ENCODE measurements at places on chromosomes 3 and 15.

DNA sequence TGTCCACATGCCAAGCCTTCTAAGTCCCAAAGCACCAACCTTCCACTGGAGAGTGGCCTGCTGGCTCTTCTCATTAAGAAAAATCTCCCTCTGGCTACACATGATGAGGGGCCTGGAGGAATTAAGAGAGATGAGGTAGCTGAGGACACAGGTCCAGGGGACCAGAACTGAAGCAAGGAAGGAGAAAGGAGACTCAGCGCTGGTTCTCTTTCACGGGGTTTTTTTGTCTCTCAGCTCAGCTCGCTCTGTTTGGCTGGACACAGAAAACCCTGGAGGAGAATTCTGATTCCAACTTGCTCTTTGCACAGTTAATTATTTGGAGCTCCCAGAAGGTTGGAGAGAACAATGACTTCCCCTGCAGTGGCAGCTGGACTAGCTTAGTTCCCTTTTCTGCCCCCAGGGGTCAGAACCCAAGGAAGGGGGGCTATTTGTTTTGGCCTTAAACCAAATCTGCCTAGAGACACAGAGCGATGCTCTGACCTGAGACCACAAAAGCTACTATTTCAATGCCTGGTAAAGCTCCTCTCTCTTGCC lies 507.6 kb downstream of the FHIT start:
- H3K4me1 ChIP-seq: no peaks in the 10 kb centered on the region
- no peak overlapping the region for H3K4me3 ChIP-seq
- no peak for DNase-seq

DNA sequence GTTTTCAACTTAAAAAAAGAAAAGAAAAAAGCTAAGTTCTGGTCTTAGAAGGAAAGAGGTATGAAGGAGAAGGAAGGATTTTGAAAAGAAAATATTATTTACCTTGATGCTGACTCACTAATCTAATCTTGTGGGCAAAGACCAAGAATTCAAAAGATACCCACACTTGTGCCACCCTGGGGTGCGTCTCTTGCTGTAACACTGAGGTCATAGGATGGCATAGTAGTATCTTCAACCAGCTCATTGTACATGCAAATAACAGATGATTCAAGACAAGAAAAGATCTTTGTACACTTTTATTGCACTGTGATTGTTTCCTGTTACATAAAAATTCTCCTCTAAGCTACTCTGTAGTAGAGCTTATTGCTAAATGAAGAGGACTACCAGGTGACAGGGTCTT lies 17.3 kb downstream of the PLS1 start:
- H3K27me3 ChIP-seq: no peaks in the 10 kb centered on the region
- H3K36me3 ChIP-seq: no peaks in the 10 kb centered on the region
- no peak overlapping the region for H3K27ac ChIP-seq
- DNase-seq: no peak
- H3K4me1 ChIP-seq: no peaks in the 10 kb centered on the region
- no peak overlapping the region for H3K4me3 ChIP-seq

DNA sequence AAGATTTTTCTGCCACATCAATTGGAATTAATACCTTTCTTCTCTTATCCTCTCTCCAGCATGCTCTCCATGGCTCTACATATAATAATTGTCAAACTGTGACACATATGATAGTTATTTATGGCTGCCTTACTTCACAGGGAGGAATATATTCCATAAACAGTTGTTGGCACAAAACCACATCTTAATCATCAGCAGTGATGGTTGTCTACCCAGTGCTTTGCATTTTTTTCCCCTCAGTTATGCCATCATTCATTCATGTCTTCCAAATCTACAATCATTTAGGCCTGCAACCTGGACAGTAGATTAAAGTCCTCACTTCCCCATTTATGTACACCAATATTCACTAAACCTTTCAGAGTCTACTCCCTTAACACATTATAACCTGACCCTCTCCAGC lies 107.7 kb downstream of the THRB start:
- H3K36me3 ChIP-seq: no peaks in the 10 kb centered on the region
- H3K4me3 ChIP-seq: no peak overlapping the region
- H3K4me1 ChIP-seq: no peaks in the 10 kb centered on the region
- DNase-seq: no peak
- no peaks in the 10 kb centered on the region for H3K27me3 ChIP-seq
- no peak overlapping the region for H3K27ac ChIP-seq

DNA sequence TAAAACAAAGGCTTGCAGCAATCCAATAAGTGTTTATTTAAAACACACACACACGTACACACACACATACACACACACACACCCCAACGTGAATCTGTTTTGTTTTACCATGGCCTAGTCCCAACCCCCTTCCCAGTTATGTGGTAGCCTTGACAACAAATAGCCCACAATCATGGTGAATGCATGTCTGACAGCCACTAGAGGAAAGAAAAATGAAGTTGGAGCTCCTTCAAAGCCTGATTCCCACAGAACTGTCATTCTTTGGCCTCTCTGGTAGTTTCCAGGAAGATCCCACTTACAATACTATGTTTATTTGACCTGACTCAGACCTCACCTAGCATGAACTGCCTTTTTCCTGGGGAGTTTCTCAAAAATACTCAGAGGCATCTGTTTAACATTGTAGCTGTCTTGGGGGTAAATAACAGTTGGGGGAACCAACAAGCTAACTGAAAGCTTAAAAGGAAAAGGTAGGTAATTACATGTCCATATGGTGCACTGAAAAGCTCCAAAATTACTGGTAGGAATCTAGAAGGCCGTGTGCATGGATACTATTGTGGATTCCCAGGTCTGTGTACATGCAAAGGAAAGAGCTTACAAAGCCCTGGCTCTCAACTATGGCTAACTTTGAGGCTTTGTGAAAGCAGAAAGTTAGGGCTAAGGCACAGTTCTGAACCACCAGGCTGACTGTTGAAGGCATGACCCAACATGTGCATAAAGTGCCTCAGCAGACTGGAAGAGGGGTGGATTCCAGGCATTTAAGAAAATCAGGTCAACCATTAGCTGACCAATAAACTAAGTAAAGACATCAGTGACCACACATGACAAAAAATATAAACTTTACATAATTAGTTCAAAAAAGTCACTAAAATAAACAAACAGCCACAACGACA lies 65.3 kb downstream of the FAIM start:
- peaks cover 9% of the 10 kb centered on the region for H3K36me3 ChIP-seq
- no peaks in the 10 kb centered on the region for H3K4me1 ChIP-seq
- H3K27ac ChIP-seq: no peak overlapping the region
- H3K4me3 ChIP-seq: no peak overlapping the region
- no peaks in the 10 kb centered on the region for H3K27me3 ChIP-seq
- no peak for DNase-seq

- H3K27ac ChIP-seq: no peak overlapping the region
- no peak for DNase-seq
- no peaks in the 10 kb centered on the region for H3K4me1 ChIP-seq
- H3K27me3 ChIP-seq: peaks cover 4% of the 10 kb centered on the region
- no peak overlapping the region for H3K4me3 ChIP-seq
- no peaks in the 10 kb centered on the region for H3K36me3 ChIP-seq
Observed at GRCh38 chr3:120820748-120821147, 78.2 kb downstream of the GTF2E1 start.

GRCh38 chr3:171346019-171346418 lies 114.2 kb downstream of the TNIK start:
- no peak overlapping the region for H3K4me3 ChIP-seq
- no peak overlapping the region for H3K27ac ChIP-seq
- no peaks in the 10 kb centered on the region for H3K4me1 ChIP-seq
- H3K36me3 ChIP-seq: no peaks in the 10 kb centered on the region
- H3K27me3 ChIP-seq: no peaks in the 10 kb centered on the region

DNA sequence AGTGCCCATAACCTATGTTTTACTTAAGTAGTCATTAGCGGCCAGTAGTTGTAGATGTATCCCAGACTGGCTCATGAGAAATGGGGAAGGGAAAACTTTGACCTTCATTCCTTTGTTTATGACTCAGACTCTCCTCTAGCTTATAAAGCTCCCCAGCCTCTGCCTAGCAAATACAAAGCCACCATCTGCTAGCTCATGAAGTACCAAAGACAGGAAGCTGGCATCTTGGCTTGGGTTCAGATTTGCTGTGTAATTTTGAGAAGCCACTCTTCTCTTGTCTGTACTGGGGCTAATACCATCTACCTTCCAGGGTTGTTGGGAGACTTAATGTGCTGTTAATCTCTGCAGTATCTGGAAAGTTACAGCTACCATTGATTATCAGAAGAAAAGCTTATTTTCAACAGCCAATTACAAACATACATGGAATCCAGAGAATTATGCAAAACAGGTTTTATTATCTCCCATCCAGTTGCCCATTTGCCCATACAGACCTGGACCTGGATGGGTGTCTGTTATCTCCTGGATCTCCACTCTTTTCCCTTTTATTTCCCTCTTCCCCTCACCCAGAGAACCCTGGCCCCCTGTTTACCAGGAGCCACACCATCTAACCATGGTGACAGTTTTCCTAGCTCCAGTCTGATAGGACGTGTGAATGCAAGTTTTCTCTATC lies 153.8 kb downstream of the SEMA6D start:
- DNase-seq: no peak
- no peaks in the 10 kb centered on the region for H3K27me3 ChIP-seq
- no peak overlapping the region for H3K27ac ChIP-seq
- H3K36me3 ChIP-seq: no peaks in the 10 kb centered on the region
- H3K4me1 ChIP-seq: no peaks in the 10 kb centered on the region

GRCh38 chr3:128123156-128123537 lies 465 bp downstream of the RUVBL1 start:
- H3K36me3 ChIP-seq: no peaks in the 10 kb centered on the region
- H3K4me1 ChIP-seq: peaks cover 15% of the 10 kb centered on the region
- peak; percentile 12 for DNase-seq
- H3K27ac ChIP-seq: peak overlapping the region; percentile 84
- H3K27me3 ChIP-seq: no peaks in the 10 kb centered on the region
- H3K4me3 ChIP-seq: peak overlapping the region; percentile 94

- no peak overlapping the region for H3K27ac ChIP-seq
- no peak overlapping the region for H3K4me3 ChIP-seq
- peaks cover 5% of the 10 kb centered on the region for H3K4me1 ChIP-seq
- no peak for DNase-seq
- peaks cover 43% of the 10 kb centered on the region for H3K36me3 ChIP-seq
Observed at GRCh38 chr15:40749151-40749630, 5.9 kb downstream of the RMDN3 start.

DNA sequence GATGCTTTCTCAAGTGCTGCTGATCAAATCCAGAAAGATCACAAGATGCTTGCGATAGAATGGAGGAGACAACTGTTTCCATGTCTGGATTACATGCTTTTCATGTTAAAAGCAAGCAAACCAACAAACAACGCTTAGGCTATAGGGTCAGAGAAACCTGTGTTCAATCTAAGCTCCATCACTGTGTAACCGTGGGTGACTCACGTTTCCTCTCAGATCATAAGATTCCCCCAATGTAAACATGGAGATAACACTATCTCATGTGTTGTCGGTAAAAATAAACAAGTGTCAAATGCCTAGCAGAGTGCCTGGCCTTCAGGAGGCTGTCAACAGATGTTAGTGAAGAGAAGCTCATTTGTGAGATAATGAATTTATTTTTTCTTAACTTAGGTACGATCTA lies 907.8 kb downstream of the NTRK3 start:
- H3K27me3 ChIP-seq: no peaks in the 10 kb centered on the region
- DNase-seq: no peak
- no peaks in the 10 kb centered on the region for H3K36me3 ChIP-seq
- no peaks in the 10 kb centered on the region for H3K4me1 ChIP-seq
- H3K27ac ChIP-seq: no peak overlapping the region

DNA sequence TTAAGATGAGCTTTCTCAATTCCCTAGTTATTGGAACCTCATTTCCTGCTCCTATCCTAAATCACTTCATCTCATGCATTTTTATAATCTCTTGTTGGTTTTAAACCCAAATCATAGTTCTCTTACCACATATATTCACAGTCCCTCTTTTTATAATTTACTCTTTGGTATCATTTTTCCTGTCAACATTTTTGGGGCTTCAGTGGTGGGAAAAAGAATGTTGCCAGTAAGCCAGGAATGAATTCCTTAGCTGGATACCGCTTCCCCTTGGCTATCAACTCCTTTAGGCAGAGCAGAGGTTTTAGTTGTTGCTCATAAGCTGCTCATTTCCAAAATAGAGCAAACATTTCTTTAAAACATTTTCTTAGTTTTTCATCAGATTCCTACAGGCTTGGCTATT lies 112.3 kb downstream of the GALK2 start:
- peaks cover 27% of the 10 kb centered on the region for H3K36me3 ChIP-seq
- no peaks in the 10 kb centered on the region for H3K4me1 ChIP-seq
- no peak overlapping the region for H3K4me3 ChIP-seq
- DNase-seq: no peak

DNA sequence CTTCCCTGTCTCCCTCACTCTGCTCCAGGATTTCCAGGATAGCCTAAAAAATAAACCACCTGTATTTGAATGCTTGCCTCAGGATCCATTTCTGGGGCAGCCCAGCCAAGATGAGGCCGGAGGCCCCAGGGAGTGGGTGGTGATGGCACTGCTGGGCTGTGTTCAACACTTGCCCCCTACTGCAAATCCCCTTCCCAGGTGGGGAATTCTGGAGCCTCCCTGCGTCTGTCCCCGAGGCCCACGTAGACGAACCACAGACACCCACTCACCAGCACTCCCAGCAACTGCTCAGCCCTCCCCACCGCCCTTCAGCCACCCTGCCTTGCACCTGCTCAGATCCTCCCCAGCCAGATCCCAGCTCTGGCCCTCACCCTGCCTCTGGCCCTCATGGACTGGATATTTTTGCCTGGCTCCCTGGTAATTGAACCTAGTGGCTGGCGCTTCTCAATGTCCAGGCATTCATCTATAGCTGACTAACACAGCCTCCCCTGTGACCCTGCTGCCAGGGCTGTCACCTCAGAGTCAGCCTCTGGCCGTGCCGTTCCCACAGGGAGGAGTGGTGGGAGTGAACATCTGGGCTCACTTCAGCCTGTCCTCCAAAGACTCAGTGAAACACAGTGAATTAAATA lies 17.1 kb upstream of the EPB42 start:
- H3K36me3 ChIP-seq: no peaks in the 10 kb centered on the region
- H3K27ac ChIP-seq: no peak overlapping the region

DNA sequence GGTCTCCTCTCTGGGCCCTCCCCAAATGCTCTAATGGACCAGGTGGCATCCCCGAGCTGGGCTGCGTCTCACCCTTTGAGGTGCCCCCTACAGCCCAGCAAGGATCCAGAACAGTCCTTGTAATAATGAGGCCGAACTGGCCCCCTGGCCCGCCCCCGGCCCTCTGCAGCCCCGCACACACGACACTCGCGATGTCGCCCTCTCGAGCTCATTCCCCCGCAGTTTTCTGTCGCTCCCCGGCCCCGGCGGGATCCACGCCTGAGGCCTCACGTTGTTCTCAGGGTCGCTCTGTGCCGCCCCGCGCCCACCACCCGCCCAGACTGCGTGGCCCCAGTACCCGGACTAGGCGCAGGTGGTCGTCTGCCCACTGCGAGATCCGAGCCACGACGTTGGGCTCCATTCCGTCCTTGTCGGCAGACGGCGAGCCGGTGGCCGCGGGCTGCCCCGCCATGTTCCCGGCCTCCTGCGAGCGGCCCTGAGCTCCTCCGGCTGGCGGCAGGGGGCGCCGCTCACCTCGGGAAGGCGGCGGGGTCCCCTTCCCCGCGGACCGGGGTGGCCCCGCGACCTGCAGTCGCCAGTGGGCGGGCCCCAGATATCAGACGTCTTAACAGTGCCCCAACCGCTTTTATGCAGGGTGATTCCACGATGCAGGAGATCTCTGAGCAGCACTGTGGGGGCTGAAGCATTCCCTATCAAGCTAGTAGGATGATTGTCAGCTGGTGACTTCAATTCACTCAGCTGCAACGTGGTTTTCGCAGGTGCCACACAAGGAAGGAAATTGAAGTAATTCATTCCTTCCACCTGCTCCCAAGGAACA lies at the start of gene C3orf33:
Gene C3orf33 (minus strand): TSS at position 477 of the 817 bp plus-strand sequence. CDS start 26 bp downstream, at position 451.
- H3K27ac ChIP-seq: peak within 1 kb of the TSS; percentile 59
- peaks cover 12% of the 10 kb centered on the region for H3K4me1 ChIP-seq
- no peaks in the 10 kb centered on the region for H3K36me3 ChIP-seq
- DNase-seq: peak; percentile 85
- H3K4me3 ChIP-seq: peak within 1 kb of the TSS; percentile 67

- no peaks in the 10 kb centered on the region for H3K4me1 ChIP-seq
- no peaks in the 10 kb centered on the region for H3K27me3 ChIP-seq
- H3K4me3 ChIP-seq: no peak overlapping the region
- no peaks in the 10 kb centered on the region for H3K36me3 ChIP-seq
Observed at GRCh38 chr3:177842743-177843734, 645.8 kb upstream of the TBL1XR1 start.
